Hematopoietic multipotent progenitor cell treated with erythropoietin and hydrocortisone succinate and interleukin-3 and kit ligand, for 8 days (in vitro differentiated cells): ENCODE measurements at places on chromosomes 16 and 17.

GRCh38 chr17:6831661-6832263 is at the start of gene TEKT1:
TEKT1 (minus strand) TSS chr17:6831729; CDS start chr17:6830376, 1,353 bp downstream.
- peak; percentile 54 for DNase-seq

DNA sequence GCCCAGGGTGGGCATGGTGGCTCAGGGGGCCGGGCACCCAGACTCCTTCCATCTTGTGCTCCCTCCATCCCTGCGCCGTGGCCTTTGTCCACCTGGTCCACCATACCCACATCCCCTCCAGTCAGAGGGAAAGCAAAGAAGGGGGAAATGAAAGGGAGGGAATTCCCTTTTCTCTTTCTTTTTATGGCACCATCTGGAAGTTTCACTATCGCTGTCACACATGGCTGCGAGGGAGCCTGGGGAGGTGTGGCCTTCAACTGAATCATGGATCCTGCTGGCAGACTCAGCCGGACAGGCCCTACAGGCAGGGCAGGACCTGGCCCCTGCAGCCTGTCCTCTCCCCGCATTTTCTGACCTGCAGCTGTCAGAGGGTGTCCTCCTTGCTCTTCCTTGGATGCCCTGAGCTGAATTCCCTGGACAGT is 6.2 kb downstream of the SLC12A3 start:
- no peak for DNase-seq

DNA sequence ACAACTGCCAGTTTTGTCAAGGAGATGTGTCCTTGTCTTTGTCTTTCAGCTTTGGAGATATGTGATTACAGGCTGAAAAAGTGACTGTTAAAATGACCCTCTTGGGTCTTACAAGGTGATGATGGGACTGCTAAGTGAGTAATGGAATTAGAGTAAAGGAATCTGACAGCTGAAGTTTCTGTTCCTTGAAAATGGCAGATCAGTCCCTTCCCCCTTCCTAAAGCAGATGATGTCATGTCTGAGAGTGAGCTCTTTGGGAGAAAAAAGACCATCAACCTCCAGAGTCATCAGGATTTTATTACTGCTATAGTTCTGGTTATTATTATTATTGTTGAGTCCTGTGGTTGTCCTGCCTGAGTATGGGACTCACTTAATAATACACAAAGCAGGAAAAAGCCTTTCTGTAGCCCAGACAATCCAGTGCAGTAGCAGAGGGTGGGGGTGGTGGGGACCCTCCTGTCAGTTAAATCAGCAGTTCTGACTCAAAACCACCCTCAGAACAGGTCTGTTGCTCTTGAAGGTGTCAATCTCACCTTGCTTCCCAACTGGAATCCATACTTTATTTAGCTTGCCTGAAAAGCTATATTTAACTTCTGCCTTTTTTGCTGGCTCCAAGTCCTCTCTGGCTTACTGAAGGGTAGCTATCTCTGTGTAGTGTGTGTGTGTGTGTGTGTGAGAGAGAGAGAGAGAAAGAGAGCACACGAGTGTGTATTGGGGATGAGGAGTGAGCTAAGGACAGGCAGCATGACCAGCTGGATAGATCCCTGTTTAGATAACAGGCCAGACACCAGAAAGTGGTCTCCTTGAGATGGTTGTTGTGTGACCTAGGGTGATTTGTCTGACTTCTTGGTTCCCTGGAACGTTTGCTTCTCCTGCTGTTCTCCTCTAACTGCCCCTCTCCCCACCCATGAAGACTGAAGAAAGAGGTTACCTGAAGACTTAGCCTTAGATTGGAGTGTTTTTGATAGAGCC is 4.9 kb downstream of the HROB start:
- no peak for DNase-seq

- no peak for DNase-seq
These were observed 337.1 kb downstream of the MAF start for GRCh38 chr16:79263425-79263824.

DNA sequence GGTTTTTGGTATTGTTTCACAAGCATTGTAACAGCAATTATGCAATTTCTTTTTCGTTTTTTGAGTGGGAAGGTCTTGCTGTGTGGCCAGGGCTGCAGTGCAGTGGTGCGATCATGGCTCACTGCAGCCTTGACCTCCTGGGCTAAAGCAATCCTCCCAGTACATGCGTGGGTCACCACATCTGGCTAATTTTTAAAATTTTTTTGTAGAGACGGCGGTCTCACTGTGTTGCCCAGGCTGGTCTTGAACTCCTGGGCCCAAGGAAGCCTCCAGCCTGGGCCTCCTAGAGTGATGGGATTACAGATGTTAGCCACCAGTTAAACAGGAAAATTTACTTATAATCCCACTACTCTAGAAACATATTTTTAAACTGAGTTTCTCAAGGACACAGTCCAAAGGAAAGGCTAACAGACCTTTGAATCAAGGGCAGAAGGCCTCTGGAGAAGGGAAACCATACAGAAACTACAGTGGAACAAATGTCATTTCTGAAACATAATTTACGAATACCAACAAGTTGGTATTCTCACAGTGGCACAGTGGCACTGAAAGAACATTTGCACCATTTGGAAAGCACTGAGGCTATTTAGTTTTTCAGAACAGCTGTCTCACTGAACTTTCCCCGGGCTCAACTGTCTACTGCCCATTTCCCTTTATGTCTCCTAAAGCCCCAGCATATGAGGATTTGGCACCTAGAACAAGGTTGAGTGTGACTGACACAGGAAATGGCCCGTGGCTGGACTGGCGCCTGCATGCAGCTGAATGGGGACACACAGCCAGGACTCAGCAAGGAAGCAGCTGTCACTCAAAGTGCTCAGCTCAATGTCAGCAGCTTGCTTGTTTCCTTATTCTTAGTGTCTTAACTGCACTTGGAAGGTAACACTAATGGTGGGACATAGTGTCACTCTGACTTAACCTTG is 2.8 kb upstream of the PRKAR1A start:
- peak; percentile 30 for DNase-seq

- DNase-seq, result peak; percentile 32
These were observed 14.0 kb upstream of the STAC2 start for GRCh38 chr17:39239640-39240314.

DNA sequence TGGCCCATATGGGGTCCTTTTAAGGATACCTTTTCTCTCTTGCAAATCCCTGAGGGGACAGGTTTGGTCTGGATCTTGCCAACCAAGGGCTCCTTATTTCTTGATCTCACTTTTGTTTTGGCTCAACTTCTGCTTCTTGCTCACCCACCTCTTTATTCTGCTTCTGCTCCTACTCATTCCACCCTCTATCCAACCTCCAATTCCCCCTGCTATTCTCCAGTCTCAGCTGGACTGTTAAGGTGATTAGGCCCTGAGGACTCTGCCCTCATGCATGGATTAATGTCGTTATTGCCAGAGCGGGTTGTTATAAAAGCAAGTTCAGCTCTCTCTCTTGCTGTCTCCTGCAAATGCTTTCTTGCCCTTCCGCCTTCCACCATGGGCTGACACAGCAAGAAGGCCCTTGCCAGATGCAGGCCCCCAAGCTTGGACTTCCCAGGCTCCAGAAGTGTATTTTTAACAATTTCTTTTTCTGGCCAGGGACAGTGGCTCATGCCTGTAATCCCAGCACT is 29.8 kb downstream of the LAT start:
- DNase-seq, result no peak

GRCh38 chr17:27748360-27748825 is 51.9 kb downstream of the NOS2 start:
- DNase-seq, result no peak

DNA sequence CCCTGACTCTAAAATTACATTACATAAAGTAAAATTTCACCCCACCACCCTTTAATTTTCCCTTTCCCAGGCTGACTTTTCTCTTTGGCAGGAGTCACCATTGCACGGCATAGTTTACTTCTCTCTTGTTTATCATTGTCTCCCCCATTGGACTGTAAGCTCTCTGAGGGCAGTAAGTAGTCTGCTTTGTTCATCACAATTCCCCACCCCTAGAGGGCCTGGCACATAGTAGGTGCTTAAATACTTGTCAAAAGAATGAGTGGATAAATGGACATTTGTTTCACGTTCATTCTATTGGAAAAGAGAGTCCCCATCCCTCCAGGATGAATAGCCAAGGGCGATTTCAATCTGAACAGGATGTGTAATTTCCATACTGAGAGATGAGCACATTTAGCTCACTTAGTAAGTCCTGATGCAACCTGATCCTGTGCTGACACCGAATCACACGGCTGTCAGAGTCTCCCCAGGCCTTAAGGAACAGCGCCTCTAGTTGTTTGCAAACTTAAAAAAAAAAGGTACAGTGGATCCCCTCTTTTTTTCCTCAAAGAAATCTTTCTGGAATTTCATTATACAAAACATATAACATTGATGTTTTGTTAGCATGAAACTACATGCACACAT is 54.0 kb downstream of the AKAP1 start:
- no peak for DNase-seq

GRCh38 chr16:48194828-48195556 is 39.2 kb upstream of the ABCC12 start:
- DNase-seq, result no peak

GRCh38 chr17:36142235-36142634 is 34.2 kb downstream of the TBC1D3B start:
- DNase-seq, result no peak

DNA sequence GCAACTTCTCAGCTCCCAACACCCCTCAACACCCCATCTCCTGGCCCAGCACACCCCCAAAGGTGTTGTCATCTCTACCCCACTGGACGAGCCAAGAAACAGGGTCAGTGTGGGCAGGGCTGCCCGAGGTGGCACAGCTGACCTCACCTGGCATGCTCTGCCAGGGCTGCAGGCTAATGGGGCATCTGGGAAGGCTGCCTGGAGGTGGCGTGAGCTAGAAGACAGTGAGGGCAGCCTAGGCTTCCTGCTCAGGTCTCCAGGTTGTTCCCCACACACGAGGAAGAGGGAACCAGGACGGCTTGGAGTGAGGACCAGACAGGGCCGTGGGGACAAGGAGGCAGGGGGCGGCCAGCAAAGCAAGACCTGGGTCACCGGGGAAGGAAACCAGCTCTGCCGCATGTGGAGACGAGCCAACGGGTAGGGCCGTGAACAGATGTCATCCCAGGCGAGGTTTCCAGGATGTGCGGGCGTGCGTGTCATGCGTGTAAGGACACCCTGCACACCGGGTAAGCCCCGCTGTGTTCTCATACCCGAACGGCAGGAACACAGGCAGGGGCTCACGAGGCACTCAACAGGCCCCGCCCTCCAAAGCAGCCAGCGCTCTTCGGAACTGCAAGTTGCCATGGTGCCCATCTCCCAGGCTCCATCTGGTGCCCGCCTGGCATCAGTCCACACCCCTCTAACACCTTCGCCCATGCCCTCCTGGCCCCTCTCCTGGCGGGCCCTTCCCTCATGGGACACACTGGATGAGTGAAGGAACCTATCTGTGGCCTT is 29.6 kb upstream of the PVALEF start:
- DNase-seq, result no peak

DNA sequence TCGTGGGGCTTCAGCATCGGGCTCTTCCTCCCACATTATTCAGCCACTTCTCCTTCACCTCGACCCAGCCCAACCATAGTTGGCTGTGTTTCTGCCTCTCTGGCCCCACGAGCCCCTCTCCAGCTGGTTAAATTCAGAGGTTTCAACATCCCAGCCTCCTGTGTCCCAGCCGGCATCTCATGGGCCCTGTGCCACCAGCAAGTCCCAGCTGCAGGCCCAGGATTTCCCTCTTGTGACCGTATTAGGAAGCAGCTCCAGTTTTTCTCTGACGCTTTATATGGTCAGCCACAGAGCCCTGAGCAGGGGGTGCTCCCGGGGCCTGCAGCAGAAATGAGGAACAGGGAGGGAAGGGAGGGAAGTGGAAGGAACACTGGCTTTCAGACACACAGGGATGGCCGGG is 27.4 kb downstream of the MYH11 start:
- no peak for DNase-seq

GRCh38 chr17:5785867-5786509 is 201.7 kb upstream of the NLRP1 start:
- DNase-seq, result no peak

GRCh38 chr16:51938861-51939260 is 608.1 kb downstream of the TOX3 start:
- no peak for DNase-seq

DNA sequence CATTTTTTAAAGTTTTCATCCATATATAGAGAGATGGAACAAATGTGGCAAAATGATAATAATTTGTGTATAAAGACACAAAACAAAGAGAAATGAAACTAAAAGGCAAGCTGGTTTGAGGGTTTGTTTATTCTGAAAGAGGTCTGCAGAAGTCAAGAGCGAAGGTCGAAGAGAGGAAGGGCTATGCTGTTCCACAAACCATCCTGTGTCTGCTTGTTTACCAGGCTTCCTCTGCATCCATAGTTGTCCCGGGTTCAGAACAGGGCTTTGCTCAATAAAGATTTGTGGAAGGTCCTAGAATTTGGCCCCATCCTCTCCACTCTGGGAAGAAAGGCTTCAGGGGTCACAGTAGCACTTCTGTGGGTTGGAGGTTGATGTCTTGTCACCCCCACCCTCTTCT is 2.4 kb upstream of the MARVELD3 start:
- no peak for DNase-seq

- no peak for DNase-seq
These were observed 44.7 kb upstream of the PRSS54 start for GRCh38 chr16:58339452-58339981.

- DNase-seq, result no peak
These were observed 8.2 kb downstream of the SLC46A1 start for GRCh38 chr17:28397687-28398279.

- no peak for DNase-seq
These were observed 244.8 kb downstream of the FOXL1 start for GRCh38 chr16:86823125-86823524.

DNA sequence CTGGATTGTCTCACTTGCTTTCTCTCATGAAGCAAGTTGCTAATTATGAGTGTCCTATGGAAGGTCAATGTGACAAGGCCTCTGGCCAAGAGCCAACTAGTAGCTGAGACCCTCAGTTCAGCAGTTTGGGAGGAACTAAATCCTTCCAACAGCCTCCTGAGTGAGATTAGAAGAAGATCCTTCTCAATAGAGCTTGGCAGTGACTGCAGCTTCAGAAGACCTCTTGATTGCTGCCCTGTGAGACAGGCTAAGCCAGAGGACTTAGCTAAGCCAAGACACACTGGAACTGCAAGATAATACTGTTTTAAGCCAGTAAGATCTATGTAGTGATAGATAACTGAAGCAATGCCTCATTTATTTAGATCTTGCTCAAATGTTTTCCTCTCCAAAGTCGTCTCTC is 34.3 kb downstream of the PCTP start:
- DNase-seq, result no peak

DNA sequence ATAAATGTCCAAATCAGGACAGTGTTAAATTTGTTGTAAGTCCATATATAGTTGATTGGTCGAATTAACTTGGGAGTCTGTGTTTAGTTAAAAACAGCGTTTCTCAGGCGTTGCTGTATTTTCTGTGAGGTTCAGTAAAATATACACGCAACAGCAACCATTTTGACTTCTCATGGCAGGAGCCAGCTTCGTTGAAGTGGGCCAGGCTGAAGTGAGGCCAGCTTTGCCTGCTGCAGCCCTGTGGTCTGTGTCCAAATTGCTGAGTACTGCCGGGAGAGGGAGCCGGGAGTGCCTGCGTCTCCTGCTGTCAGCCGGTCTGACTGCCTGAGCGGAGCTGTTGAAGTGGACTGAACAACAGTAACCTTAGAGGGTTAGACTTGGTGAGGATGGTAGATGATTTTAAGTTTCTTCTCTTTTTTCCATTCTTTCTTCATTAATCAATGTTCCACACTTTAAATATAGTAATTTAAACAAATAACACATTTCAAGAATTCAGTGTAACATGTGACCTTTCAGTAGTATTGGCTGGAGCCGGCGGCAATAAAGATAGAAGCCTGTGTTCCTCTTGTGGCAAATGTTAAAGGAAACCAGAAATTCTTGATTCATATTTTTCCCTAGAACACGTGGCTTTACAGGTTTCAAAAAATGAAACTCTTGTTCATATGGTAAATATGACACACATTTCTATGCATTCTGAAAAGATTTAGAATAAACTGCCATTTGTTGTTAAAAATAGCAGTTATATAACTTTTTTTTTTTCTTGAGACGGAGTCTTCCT is 37.0 kb upstream of the ZNF750 start:
- DNase-seq, result peak; percentile 46
